ENCODE measurements at places on chromosomes 16 and 17.

- ATAC-seq: peak; percentile 94
Measured at GRCh38 chr16:66516808-66517585, 32.9 kb downstream of the TK2 start.

GRCh38 chr17:13153036-13153435 lies 135.2 kb upstream of the ELAC2 start:
- ATAC-seq: no peak

DNA sequence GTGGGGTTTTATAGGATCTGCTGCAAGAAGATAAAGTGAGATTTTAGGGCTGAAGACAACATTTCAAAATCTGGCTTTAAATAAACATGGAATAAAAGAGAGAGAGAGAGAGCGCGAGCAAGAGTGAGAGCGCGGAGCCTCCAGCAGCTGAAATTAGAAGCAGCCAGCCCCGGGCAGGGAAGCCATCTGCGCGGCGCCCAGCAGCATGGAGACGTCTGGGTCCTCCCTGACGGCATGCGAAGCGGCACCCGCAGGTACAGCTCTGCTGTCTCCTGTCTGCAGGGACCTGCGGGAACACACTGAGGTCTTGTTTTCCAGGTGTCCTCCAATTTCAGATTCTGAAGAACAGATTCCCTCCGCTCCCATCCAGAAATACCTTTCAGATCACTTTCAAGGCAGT lies 7.9 kb upstream of the BAIAP2 start:
- ATAC-seq: no peak

- ATAC-seq: no peak
Measured at GRCh38 chr16:85759631-85760419, 8.9 kb upstream of the C16orf74 start.

DNA sequence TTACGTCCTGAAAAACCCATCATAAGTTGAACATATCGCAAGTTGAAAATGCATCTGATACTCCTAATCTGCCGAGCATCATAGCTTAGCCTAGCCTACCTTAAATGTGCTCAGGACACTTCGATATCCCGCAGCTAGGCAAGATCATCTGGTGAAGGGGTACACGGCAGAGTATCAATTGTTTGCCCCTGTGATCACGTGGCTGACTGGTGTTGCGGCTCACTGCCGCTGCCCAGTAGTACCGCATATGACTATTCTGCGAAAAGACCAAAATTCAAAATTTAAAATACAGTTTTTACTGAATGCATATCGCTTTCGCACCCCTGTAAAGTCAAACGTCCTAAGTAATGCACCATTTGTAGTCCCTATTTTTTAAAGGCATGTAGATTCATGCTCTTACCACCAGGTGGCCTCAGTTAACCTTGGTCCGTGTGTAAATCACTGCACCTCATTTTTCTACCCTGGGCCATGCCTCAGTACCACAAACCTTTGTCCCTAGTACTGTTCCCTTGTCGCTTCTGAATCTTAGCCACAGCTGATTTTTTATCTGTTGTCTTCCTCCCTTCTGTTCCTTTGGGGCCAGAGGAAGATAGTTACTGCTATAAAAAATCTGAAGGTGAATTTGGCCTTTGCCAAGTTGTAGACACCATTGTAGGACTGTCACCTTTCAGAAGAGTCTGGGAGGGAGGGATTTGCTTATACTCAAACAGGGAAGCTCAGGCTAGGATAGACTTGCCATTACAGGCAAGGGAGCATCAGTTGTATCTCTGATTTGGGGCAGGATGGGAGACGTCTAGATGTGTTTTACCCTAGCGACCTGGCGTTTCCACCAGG lies 34.4 kb downstream of the WWP2 start:
- peak; percentile 45 for ATAC-seq

DNA sequence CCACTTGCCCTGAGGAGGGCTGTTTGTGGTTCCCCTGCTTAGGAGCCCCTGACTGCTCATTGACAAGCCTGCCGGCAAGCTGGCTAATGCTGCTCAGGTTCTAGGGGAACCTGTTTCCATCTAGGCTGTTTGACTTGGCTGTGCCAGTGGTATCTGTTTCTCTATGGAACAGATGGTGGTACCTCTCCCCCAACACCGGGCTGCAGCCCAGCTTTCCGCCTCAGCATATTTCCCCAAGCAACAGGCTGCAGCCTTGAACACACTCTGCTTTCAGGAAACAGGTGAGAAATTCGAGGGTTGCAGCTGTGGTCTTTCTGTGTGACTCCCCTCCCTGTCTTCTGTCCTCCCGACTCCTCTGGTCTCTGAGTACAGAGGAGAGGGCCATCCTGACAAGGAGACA lies 132.3 kb downstream of the TMEM132E start:
- ATAC-seq: no peak

DNA sequence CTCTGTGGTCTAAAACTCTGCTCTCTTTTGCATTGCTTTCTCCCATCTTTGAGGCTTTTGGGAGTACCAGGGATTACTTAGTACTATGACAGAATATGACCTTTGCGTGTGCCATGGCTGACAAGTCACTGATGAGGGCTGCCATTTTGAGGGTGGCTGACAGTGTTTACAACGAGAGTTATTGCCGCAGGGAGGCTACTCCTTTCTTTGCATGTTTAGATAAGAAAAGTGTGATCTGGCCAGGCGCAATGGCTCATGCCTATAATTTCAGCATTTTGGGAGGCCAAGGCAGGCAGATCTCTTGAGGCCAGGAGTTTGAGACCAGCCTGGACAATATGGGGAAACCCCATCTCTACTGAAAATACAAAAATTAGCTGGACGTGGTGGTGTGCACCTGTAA lies 77.5 kb downstream of the GSG1L start:
- no peak for ATAC-seq

GRCh38 chr17:17155568-17155967 lies 50.6 kb downstream of the PLD6 start:
- no peak for ATAC-seq

- no peak for ATAC-seq
Measured at GRCh38 chr17:47120521-47121095, 68.5 kb downstream of the CDC27 start.

DNA sequence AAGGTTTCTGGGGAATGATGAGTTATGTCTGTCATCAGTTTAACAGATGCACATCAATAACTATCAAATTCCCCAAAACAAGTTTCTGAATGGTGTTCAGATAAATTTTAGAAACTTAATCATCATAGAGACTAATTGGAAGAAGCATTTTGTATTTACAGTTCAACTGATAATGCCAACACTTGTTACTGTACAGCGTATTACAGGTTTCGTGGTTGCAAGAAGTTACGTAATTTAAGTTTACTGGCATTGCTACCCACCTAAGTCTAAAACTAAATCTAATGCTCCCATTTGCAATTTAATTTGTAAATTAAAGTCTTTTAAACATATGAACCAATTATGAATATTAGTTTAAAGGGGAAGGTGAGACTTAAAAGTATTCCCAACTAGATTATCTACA lies 3.0 kb downstream of the SRSF1 start:
- no peak for ATAC-seq

- ATAC-seq: no peak
Measured at GRCh38 chr17:75111777-75112335, 2.1 kb downstream of the ARMC7 start.

- peak; percentile 90 for ATAC-seq
Measured at GRCh38 chr17:47776330-47777197, 43.5 kb downstream of the TBX21 start.

DNA sequence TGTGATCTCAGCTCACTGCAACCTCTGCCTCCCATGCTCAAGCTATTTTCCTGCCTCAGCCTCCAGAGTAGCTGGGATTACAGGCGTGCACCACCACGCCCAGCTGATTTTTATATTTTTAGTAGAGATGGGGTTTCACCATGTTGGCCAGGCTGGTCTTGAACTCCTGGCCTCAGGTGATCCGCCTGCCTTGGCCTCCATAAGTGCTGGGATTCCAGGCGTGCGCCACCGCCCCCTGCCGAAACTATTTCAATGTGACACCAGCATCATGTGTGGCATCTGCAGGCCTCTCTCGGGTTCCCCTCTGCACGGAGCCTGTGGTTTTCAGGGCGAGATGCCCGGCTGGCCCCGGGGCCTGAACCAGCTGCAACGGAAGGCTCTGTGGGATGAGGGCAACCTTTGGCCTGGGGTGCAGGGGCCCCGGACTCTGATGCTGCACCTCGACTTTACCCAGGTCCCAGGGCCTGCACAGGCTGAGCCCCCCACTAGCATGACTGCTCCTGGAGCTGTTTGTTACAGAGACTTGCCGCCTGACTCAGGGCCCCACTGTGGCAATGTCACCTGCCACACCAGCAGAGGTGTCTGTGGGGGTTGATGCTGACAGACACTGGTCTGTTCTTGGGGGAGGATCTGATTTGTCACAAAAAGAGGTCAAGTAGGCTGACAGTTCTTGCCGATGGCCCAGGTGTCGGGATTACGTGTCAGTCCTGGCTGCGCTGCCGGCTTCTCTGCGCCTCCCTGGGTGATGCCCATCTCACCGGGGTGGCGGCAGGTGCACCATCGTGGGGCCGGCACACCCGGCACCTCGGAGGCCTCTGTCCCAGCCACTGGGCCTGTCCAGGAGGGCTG lies 8.6 kb upstream of the TEX19 start:
- ATAC-seq: peak; percentile 58

GRCh38 chr17:79801156-79802038 lies 4.5 kb upstream of the CBX8 start:
- no peak for ATAC-seq

DNA sequence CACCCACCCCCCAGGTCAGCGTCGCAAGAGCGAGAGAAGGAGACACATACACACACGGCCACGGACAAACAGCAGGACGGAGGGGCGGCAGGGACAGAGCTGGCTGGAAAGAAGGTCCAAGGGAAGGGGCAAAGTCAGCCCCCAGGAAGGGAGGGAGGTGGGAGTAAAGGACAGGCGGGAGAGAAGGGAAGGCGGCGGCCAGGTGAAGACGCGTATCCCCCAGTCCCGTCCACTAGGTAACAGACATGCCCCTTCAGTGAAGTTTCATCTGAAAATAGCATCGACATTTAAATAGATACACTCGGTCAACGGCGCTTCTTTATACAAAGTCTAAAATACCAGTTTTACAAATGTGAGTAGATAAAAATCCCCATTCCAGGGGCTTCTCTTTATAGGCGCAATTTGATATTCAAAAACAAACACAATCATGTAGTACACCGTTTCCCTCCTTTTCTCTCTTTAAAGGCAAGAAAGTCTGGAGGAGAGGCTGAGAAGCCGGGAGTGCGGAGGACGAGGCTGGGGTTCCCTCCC lies 4.5 kb downstream of the CBX8 start:
- ATAC-seq: no peak

DNA sequence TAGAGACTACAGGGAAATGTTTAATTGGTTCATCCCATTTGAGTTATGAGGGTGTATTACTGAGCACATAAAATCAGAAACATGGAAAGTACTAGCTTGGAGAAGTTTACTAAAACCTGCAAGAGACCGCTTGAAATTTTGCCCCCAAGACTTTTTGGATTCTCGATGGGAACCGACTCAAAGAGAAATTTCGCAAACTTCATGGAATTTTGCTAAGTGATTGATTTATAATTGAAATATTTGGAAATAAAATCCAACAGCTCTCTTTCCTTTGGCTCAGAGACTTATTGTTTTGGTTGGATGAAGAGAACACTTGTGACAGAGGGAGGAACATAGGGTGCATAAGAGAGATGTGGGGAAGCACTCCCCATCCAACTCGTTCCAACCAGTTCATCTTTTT lies 574.4 kb downstream of the WWOX start:
- ATAC-seq: no peak

DNA sequence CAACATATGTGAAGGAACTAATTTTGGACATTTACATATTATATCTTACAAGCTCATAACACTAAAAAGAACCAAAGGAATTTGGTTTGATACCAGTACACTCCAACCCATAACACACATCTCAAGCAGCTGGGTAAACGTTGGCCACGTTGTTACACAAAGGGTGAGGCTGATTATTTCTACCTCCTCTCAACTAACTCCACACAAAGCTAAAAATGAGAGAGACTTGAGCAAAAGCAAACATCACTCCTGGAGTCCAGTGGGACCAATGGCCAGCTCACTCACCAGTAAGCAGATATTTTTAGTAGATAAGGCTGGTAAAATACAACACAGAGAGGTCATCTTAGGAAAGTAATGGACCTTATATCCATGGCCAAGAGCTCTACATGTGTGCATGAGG lies 207.6 kb downstream of the MRTFB start:
- no peak for ATAC-seq

DNA sequence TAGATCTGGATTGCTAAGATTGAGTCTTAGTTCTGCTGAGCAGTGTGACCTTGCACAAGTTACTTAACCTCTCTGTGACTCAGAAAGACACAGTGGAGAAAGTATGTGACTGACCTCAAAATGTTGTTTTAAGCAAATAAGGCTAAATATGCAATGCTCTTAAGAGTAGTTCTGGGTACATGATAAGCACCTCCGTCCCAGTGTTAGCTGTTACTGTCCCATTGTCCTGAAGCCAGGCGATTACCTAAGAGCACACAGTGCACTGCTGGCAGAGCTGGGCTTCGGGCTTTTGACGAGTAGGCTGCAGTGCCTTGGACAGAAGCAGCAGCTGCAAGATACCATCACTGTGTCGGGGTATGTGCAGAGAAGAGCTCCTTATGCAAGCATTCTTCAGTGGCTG lies 32.7 kb upstream of the FOXF1 start:
- ATAC-seq: no peak

- ATAC-seq: peak; percentile 66
Measured at GRCh38 chr17:57114085-57114673, 29.1 kb downstream of the AKAP1 start.

- ATAC-seq: peak; percentile 80
Measured at GRCh38 chr16:29784901-29785500, 5.5 kb upstream of the KIF22 start.

DNA sequence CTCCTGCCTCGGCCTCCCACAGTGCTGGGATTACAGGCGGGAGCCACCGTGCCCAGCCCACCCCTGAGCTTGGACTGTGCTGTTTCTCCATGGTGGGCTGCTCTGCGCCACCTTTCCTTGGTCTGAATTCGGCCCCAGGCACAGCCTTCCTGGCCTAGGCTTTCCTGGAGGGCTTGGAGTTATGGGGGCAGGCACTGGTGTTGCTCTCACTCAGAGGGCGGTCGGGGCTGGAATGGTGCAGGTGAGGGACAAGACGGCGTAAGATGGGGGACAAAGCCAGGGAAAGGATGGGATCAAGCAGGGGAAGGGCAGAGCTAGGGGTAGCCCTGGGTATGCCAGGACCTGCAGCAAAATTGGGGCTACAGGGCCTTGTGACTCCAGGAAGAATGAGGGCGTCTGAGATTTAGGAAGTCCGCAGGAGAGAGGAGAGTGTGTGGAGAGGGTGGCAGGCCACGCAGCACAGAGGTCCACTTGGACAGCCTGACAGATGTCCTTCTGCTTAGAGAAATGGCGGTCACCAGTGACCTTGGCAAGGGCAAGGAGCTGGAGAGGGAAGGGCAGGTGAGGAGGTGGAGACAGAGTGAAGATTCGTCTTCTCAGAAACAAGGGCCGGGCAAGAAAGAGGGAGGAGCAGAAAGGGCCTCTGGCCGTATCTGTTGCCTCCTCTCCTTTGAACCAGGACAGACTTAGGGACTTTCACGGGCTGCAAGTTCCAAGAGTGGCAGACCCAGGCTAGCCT lies 1.6 kb upstream of the ATP6V0C start:
- ATAC-seq: no peak
